ENCODE measurements at places on chromosomes 13 and 19.

- no peak overlapping the region for H3K27ac ChIP-seq
- DNase-seq, result peak; percentile 77
- H3K4me3 ChIP-seq, result peak overlapping the region; percentile 49
Measured at GRCh38 chr13:67224148-67224846, 5.8 kb downstream of the PCDH9 start.

DNA sequence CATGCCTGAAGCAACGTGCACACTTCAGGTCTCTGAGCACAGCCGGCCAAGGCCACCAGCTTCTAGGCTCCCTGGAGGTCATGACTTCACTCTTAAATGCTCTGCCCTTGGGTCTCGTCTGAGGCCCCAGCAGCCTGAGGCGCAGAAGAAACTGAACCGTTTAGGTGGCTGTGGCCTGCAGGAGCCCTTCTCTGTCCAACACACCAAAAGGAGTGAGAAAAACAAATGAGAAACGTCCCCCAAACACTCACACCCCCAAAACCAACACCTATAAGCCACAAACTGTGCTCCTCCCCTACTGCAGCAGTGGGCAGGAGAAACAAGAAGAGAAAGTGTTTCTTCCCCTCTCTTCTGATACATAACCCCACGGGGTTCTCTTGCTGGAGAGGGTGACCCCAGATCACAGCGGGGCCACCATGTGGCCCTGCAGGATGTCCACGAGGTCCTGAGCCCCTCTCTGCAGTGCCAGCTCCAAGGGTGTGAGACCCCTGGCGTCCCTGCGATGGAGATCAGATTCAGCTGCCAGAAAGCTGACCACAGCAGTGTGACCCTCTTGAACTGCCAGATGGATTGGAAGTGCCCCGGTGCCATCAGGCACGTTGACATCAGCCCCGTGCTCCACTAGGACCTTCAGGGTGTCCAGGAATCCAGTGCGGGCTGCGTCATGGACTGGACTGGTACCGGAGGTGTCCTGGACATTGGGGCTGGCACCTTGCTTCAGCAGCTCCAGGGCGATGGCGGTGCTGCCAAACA is 1.0 kb upstream of the KRI1 start:
- no peaks in the 10 kb centered on the region for H3K36me3 ChIP-seq
- H3K4me3 ChIP-seq, result no peak overlapping the region
- no peak for DNase-seq
- peaks cover 37% of the 10 kb centered on the region for H3K4me1 ChIP-seq
- peak overlapping the region; percentile 83 for H3K27ac ChIP-seq
- no peaks in the 10 kb centered on the region for H3K27me3 ChIP-seq

GRCh38 chr13:94481941-94482340 is 2.5 kb upstream of the DCT start:
- no peak overlapping the region for H3K27ac ChIP-seq
- H3K27me3 ChIP-seq, result no peaks in the 10 kb centered on the region
- no peaks in the 10 kb centered on the region for H3K36me3 ChIP-seq
- no peak for DNase-seq

- no peak for DNase-seq
- H3K27me3 ChIP-seq, result no peaks in the 10 kb centered on the region
- no peak overlapping the region for H3K4me3 ChIP-seq
- no peaks in the 10 kb centered on the region for H3K36me3 ChIP-seq
Measured at GRCh38 chr13:76634431-76635191, 251.6 kb downstream of the KCTD12 start.

DNA sequence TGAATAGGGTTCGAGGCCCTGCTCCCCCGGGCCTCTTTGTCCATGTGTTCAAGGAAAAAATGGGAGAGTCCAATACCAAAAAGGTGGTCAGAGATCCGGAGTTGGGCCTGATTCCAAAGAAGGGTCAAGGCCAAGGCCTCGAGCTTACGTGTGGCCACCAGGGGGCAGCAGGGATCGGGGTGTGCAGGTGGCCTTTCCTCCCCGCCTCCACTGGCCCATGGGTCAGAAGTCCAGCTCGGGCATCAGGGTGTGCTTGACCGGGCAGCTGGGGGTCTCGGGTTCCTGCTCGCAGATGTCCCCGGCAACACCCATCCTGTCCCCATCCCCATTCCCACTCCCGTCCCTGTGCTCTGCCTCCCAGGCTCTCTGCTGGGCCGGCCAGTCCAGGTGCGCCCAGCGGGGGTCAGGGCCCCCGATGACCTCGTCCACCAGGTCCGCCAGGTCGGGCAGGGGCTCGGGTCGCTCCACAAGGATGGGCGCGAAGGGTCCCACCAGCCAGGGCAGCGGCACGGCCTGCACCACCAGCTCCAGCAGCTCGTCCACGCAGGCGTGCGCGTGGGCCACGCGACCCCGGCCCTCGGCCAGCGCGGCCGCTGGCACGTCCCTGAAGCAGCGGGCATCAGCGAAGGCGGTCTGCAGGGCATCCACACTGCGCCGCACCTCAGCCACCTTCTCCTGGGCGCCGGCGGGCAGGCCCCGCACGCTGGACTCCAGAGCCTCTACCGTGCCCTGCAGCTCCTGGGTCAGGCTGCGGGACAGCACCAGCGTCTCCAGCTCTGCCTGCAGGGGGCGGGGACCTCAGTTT is 5.2 kb upstream of the PLIN4 start:
- H3K27ac ChIP-seq, result no peak overlapping the region
- no peaks in the 10 kb centered on the region for H3K36me3 ChIP-seq
- H3K27me3 ChIP-seq, result no peaks in the 10 kb centered on the region
- H3K4me1 ChIP-seq, result peaks cover 9% of the 10 kb centered on the region
- no peak for DNase-seq

DNA sequence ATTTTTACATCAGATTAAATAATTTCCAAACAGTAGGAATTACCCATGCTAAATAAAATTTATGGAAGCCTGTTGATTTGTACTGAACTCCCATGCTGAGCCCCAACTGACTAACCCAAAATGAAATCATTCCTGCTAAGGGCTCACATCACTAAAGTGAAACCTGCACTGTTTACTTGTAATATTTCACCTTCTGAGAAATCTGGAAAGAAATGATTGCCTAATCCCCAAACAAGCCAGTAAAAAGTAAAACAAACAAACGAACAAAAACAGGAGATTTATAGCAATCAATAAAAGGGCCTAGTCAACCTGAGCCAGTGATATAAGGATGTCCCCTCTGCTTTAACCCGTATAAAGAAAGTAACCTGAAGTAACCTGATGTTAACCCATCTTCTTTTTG is 1599.8 kb downstream of the OLFM4 start:
- no peaks in the 10 kb centered on the region for H3K27me3 ChIP-seq
- no peaks in the 10 kb centered on the region for H3K36me3 ChIP-seq
- no peaks in the 10 kb centered on the region for H3K4me1 ChIP-seq
- no peak for DNase-seq

DNA sequence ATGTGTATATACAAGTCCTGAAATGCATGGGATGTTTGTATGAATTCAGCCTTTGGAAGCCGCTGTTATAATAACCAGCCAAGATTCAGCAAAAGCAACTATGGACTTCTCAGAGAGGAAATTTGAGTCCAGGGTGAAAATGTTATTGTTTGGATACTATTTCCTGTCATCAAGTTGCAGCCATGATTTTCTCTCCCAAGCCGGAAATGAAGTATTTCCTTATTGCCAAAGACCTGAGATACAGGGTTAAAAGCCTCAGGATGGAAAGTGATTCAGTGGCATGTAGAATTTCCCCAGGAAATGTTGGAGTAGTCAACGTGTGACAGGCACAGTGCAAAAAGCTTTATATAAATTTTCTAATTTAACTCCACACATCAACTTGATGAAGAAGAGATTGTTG is 133.9 kb downstream of the IRS2 start:
- peaks cover 16% of the 10 kb centered on the region for H3K27me3 ChIP-seq
- no peak for DNase-seq
- H3K4me3 ChIP-seq, result no peak overlapping the region

DNA sequence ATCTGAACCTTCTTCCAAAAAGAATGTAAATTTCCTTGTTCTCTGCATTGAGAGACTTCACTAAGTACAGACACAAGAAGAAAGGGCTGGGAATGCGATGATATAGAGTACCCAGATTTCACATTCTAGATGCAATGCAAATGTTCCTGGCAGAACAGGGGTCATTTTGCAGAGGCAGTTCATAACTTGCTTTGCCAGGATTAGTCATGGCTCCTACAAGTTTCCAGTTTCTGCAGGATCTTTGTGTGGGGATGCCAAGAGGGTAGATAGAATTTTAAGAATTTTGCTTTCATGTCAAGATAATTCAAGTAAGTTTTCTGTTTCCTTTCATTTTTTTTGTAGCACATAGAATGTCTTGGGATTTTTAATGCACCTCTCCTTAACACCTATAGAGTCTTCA is 181.2 kb downstream of the FGF9 start:
- no peak overlapping the region for H3K4me3 ChIP-seq
- no peak for DNase-seq

GRCh38 chr19:3608750-3609322 is 2.2 kb upstream of the TBXA2R start:
- H3K4me3 ChIP-seq, result no peak overlapping the region
- H3K27ac ChIP-seq, result peak overlapping the region; percentile 88
- peak; percentile 71 for DNase-seq
- H3K4me1 ChIP-seq, result peaks cover 53% of the 10 kb centered on the region

DNA sequence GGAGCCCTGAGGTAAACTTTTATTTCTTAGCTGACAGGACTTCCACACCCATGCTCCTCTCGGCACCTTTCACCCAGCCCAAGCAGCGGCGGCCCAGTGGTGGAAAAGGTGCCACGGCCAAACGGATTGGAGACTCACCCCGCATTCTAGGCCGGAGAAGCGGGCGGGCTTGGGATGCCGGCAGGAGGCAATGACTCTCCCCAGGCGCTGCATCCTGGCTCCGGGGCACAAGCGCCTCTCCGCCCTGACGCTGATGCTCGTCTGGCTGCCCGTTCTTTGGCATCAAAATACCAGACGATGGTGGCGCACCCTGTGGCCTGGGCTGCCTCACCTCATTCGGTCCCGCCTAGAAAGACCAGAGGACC is 6.7 kb upstream of the ZNF606 start:
- peak overlapping the region; percentile 63 for H3K4me3 ChIP-seq
- DNase-seq, result no peak
- no peak overlapping the region for H3K27ac ChIP-seq
- H3K4me1 ChIP-seq, result peaks cover 5% of the 10 kb centered on the region
- peaks cover 32% of the 10 kb centered on the region for H3K36me3 ChIP-seq
- H3K27me3 ChIP-seq, result no peaks in the 10 kb centered on the region

DNA sequence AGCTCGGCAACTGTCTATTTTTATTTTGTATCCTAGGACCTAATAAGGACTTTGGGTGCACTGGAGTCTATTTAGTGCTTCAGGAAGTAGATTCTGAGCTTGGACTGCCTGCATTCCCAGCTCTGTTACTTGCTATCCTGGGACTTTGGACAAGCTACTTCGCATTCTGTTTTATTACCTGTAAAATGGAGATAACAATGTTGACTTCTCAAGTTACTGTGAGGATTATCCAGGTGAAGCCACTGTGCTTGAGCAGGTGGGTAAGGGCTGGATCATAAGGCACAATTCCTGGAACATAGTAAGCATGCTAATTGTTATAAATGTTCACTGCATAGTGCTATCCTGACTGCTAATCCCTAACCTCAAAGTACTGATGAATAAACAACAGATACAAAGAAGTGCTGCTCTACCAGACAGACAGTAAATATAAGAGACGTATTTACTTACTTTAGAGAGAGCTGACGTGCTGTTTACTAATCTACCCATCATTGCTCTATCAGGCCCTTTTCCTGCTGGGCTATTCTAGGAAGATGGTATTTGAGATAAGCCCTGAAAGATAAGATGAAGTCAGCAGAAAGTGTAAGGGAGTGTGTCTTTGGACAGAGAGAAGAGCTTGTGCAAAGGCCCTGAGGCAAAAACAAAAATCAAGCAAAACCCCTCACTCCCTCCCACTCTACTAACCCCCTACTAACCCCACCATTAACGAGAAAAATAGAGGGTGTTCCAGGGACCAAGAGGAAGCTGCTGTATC is 50.8 kb upstream of the FLT1 start:
- no peak overlapping the region for H3K4me3 ChIP-seq
- H3K4me1 ChIP-seq, result no peaks in the 10 kb centered on the region
- no peak overlapping the region for H3K27ac ChIP-seq
- H3K27me3 ChIP-seq, result no peaks in the 10 kb centered on the region
- no peak for DNase-seq

- no peaks in the 10 kb centered on the region for H3K36me3 ChIP-seq
- no peak for DNase-seq
- H3K4me1 ChIP-seq, result no peaks in the 10 kb centered on the region
- no peaks in the 10 kb centered on the region for H3K27me3 ChIP-seq
- no peak overlapping the region for H3K4me3 ChIP-seq
- no peak overlapping the region for H3K27ac ChIP-seq
Measured at GRCh38 chr13:93118081-93118615, 108.5 kb upstream of the GPC6 start.

GRCh38 chr13:97238432-97238831 is 16.3 kb downstream of the MBNL2 start:
- no peaks in the 10 kb centered on the region for H3K36me3 ChIP-seq
- no peaks in the 10 kb centered on the region for H3K27me3 ChIP-seq
- DNase-seq, result no peak
- no peak overlapping the region for H3K4me3 ChIP-seq
- H3K27ac ChIP-seq, result no peak overlapping the region
- H3K4me1 ChIP-seq, result peaks cover 62% of the 10 kb centered on the region

DNA sequence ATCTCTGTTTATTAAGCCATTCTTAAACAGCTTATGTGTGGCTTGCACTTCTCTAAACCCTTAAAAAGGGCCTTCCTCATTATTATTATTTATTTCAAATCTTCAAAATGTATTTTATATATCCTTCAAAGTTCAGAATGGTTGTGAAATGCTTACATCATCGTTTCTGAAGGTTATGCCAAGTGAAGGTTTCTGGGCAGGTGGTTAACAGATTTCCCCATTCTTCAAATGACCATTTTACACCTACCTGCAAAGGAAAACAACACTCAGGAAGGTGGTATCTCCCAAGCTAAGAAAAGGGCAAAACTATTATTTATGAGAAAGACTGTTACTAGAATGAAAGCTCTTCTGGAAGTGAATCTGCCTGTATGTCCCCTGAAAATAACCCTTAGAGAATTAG is 191.6 kb downstream of the SHISA2 start:
- H3K27ac ChIP-seq, result no peak overlapping the region
- H3K27me3 ChIP-seq, result no peaks in the 10 kb centered on the region
- no peaks in the 10 kb centered on the region for H3K4me1 ChIP-seq
- H3K4me3 ChIP-seq, result no peak overlapping the region
- H3K36me3 ChIP-seq, result no peaks in the 10 kb centered on the region
- no peak for DNase-seq

Data from heart left ventricle (tissue), 16 donors.